ENCODE measurements at places on chromosomes 3 and 15.

DNA sequence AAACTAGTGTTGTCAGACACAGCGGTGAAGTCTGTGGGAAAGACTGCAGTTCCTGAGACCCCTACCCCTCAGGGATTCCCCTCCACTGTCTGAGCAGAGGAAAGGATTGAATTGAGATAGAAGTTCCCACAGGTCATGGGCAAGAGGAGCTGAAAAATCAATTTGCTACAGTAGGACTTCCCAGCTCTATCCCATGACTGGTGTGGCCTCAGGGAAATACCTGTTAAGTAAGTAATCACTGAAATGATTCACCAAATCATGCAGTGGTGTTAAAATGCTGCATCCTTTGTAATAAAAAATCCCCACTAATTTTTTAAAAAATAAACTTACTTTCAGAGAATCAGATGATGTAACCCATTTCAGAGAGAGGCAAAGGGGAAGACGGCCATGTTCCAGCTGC, 45.0 kb upstream of the SPRED1 start:
- DNase-seq, result no peak

GRCh38 chr3:43413676-43414368, 127.5 kb downstream of the SNRK start:
- no peak for DNase-seq

DNA sequence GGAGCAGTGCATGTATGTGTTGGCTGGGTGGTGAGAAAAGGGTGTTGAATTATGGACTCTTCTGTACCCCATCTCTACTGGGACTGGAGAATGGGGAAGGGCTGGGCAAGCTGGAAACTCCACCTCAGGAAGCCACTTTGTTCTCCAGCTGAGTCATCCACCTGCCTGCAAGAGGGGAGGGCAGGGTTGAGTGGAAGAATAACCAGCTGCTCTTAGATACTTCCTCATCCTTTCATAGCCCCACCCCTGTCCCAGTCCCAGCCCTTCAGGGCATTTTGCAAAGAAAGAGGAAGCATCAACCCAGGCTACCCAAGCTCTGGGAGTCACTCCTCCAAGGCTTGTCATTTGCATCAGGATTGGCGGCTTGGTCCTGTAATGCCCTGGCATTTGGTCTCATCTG, 33.1 kb downstream of the RAB11A start:
- DNase-seq, result no peak

- DNase-seq, result no peak
Observed at GRCh38 chr3:186969607-186970006, 39.3 kb downstream of the ST6GAL1 start.

DNA sequence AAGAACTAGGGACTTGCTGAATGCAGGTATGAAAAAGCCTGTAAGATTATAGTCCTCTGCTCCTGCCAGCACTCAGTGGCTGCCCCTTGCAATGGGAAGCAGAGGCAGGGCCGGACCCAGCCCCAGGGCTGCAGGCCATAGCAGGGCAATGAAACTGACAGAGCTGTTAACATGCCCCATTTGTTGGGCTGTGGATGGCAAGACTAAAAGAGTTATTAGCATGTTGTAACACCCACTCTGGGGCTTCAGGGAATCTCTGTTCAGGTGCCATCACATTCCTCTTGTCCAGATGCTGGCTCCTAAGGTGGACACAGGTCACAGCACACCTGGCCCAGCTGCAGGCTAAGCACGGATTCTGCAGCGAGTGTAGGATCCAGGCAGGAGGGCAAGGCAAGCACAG, 7.4 kb upstream of the OR5H2 start:
- no peak for DNase-seq

DNA sequence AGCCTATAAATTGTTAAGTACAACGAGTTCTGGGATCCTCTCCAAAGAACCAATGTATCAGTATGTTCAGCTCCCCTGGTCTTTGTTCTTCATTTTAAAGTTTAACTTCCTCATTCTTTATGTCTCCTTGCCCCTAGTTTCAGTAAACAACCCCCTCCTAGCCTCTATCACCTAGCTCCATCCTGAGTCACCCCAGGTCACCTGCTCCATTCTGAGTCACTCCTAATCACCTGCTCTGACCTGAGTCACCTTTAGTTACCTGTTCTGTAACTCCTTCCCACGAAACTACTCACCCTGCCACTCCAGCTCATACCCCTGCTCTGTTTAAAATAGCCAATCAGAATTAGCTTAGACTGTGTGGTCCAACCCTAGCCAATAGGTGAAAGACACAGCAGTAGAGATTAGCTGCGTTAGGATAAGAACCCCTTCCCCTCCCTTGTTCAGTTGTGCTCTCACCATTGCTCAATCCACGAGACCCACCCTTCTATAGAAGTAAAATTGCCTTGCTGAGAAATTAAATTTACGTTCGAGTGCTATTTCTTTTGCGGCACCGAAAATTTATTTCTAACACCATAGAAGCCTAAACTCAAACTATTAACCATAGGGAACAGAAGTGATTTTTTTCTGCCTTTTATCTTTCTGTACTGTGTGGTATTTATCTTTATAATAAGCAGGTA, 245.0 kb upstream of the ADAMTS9 start:
- no peak for DNase-seq

DNA sequence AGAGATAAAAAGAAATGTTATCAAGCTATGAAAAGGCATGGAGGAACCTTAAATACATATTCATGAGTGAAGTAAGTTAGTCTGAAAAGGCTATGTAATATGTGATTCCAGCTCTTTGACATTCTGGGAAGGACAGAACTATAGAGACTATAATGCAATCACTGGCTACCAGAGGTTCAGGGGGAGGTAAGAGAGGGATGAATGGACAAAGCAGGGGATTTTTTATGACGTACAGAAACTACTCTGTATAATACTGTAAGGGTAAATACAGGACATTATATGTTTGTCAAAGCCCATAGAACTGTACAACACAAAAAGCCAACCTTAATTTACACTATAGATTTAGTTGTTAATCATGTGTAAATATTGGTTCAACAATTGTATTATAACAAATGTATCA, 46.1 kb downstream of the MCTP2 start:
- no peak for DNase-seq

DNA sequence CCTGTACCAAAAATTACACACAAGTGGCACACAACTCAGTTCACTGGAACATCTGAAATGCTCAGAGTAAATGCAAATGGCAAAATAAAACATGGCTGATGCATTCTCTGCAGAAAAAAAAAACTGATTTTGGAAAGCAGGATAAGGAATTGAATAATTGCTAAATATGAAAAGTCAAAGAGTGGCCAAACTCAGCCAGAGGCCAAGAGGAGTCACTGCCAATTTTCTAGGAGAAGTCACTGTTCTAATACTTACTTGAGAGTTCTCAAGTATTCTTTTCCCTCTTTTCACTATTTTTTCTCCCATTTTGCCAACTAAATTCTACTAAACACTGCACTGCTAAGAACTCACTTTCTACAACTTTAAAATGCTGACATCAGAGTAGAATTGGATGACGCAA, 1018.6 kb downstream of the TUSC7 start:
- no peak for DNase-seq

DNA sequence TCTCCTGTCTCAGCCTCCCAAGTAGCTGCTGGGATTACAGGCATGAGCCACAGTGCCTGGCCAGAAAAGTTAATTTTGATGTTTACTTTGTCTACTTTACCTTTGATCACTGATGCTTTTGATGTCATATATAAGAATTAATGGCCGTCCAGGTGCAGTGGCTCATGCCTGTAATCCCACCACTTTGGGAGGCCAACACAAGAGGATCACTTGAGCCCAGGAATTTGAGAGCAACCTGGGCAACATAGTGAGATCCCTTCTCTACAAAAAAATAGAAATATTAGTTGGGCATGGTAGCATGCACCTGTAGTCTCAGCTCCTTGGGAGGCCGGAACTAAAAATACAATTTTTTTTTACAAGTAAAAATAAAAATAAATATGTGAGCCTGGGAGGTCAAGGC, 6.8 kb upstream of the INO80 start:
- no peak for DNase-seq

DNA sequence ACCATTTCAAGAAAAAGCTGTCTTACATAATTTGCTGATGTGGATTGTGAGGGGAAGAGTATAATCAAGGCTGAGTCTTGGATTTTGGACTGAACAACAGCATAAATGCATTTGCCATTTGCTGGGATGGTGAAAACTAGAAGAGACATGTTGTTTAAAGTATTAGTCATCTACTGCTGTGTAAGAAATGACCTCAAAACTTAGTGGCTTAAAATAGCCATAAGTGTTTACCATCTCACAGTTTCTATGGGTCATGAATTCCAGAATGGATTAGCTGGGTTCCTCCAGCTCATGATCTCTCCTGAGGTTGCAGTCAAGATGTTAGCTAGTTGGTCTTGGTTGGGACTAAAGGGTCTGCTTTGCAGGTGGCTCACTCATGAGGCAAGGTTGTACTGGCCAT, 66.2 kb downstream of the SCN11A start:
- no peak for DNase-seq

- DNase-seq, result no peak
Observed at GRCh38 chr3:74614107-74614967, at the start of gene CNTN3. CNTN3 (minus strand) TSS chr3:74614659; CDS start chr3:74521112, 93,547 bp downstream.

DNA sequence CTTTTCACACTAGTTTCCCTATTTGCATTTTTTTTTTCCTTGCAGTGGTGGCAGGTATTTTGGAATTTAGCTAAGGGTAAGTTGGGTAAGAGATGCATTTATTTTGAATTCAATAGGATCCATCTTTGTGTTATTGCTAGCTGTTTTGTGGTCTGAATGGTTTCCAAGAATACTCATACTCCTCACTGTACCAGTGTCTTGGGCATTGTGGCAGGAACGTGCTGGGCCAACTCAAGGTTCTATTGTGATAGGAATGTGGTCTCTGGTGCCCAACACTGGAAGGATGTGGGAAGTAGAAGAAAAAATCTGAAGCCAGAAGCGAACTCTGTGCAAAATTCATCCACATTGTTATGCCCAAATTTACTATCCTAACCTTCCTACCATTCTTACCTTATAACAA, 135.6 kb downstream of the RBMS3 start:
- DNase-seq, result no peak

- no peak for DNase-seq
Observed at GRCh38 chr3:25582242-25582641, 82.5 kb downstream of the TOP2B start.

DNA sequence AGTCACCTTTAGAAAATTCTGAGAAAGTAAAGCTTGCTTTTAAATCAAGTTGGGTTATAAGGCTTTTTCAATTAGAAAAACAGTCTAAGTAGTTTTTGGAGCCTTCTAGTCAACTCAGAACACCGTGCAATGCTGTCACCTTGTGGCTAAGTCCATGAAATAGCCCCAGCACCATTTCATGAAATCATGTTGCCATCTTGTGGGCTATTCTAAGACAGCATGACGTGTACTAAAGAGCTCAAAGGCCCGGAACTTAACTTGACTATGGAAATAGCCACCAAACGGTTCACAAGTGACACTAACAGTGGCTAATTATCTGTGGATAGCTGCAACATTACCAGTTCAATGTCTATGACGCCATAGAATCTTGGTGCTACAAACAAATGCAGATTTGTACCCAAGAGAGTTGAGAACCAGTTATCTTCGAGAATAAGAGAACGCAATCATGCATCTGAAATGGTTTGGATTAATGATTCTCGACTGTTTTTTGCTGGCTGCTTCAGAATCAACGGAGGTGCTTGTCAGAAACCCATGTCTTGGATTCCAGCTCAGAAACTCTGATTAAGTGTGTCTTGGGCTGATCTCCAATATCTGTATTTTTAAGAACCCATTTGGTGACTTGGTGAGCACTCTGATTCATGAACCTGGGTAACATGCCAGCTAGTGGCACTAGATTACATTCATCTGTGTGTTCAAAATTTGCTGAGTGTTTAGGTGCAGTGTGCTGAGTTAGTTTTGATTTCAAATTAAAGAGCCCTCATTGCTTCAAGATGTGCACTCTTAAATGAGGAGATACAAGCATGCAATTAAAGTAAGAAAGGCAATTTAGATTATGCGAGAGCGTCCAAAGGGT, 111.2 kb upstream of the MCTP2 start:
- no peak for DNase-seq

DNA sequence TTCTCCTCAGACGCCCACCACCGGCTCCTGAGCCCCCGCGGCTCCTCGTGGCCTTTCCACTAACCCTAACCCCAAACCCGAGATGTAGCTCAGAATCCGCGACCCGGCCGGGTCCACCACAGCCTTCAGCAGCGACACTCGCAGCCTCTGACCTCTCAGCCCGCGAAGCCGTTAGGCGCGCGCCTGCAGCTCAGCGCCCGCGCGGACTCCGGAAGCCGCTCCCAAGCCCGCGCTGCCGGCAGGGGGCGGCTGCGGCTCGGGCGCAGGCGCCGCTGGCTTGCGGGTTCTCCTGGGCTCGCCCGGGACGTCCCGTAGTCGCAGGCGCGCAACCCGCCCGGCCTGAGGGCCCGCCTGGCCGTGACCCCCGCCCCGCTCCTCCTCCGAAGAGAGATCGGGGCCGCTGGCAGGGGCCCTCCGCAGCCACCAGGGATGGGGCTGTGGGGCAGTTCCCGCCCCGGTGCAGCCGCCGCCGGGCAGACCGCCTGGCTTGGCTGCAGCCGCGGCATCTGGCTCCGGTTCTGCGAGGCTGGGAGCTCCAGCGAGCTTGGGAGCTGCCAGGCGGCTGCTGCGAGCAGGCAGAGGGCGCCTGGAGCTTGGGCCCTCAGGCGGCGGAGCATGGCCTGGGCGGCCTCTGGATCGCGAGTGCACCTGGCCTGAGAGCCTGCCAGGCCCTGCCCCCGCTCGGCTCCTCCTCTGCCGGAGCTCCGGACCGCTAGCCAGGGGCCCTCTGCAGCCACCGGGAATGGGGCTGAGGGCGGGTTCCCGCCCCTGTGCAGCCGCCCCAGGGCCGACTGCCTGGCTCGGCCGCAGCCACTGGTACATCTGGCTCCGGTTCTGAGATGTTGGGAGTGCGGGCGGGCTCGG, 120.7 kb downstream of the LMLN start:
- DNase-seq, result no peak

DNA sequence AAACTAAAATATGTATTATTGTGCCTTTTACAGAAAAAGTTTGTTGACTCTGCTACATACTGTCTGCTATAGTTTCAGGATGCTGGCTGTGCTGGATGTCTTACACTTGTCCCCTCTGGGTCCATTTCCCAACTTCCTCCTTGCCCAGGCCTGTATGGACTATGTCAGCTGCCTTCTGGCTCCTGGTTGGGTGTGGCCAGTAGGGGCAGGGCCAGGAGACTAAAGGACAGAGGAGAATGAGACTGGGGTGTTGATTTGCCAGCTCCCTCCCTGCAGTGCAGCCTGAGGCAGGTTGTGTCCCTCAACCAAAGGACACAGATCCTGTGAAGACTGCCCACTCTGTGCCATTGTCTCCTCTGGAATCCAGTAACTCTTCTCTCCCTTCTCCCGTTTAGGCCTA, 90.6 kb upstream of the UBE2E2 start:
- no peak for DNase-seq

DNA sequence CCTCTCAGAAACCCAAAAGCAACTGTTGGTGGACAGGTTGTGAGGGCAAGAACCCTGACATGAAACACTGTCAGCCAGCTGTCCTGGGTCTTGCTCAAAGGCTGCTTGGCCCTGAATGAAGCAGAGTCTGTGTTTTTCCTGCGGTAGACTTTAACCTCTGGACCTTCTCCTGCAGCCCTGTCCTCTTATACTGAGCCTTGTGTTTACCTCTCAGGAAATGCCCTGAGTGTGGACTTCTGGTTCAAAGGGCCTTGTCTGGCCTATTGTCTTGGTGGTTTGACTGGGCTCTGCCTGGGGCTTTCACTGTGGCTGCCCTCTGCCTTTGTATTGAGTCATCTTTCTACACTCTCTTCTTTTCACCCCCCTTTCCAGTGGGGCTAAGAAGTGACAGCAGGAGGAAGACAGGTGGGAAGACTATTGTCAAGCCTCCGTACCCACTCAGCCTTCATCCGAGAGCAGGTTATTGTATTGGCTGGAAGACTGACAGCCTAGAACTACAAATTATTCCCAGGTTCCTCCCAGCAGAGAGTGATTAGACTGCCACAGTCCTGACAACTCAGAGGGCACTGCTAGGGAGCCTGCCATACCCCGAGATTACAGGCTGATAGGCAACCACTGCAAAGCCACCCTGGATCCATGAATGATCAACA, 3.5 kb downstream of the SEC13 start:
- DNase-seq, result no peak
